MG63 (cell line): ENCODE measurements at places on chromosomes 16 and 17. TPM values are rescaled to one million over a fixed set of nuclear protein-coding genes. Genes with fewer than 3 reads are reported as not detected.

DNA sequence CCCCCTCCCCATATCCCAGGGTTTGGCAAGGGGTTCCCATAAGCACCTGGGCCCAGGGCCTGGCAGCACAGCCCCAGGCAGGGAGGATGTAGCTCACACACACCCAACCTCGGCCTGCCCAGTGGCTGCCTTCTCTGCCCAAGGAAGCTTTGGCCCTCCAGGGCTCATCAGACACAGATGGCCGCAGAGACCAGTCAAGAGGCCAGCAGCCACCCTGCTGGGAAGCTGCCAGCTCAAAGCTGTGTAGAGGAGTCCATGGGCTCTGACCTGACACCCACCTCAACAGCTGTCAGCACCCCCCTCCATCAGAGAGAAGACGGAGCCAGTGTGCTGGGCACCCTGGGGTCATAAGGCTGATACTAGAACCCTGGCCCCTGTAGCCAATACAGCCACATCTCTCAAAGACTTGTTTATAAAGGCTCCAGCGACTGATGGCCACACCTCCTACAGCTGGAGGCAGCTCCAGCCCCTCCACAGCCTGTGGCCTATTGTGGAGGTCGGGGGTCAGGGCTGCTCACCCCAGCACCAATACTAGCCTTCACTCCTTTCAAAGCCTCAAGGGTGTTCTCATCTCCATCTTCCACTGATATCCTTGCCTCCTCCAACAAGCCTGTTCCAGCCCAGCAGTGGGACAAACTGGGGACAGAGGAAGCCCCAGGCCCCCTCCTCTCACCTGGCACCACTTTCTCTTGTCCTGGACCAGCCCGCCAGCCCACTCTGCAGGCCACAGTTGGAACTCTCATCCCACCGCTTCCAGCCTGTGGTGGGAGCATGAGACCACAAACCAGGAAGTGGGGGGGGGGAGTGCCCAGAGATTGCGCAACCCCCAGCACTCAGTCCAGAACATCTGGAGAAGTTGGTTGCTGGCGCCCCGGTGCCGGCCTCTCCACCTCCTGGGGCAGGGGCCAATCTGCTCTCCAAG lies 2.2 kb upstream of the MPG start:
- DNase-seq, result peak; percentile 91

- no peak for DNase-seq
Measured at GRCh38 chr16:52460639-52461178, 86.2 kb downstream of the TOX3 start.

DNA sequence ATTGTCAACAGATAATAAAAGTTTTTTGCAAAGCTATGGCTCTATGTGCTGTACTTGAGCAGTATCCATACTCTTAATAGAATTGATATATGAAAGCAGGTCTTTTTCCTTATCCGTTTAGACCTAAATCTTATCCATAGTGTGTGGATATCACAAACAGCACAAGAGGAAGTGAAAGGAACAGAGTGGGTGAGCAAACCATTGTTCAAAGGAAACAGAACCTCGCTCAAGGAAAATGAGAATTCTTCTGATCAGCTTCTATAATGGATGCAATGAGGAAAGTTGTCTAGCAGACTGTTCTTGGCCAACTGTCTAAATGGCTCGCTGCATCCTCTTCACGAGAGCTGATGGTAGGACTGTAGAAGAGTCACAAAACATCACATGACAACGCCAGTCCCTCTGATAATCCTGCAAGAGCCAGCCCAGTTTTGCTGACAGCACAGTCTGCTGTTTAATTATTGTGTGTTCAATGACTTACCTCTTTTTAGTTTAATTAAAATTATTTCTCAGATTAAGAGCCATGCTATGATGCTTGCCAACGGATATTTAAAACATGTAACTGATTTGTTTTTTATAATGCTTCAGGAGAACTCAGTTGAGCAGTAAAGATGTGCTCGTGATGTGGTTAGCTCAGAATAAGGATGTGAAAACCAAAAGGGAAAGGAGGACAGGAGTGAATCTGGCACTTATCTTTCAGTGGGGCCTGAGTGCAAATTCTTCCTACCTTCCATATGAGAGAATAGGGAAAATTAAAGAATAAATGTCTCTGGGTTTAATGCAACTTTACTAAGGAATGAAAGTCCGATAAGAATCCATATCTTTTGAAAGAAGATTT lies 38.5 kb downstream of the WWOX start:
- no peak for DNase-seq

GRCh38 chr16:87042551-87043230 lies 274.5 kb downstream of the C16orf95 start:
- no peak for DNase-seq

DNA sequence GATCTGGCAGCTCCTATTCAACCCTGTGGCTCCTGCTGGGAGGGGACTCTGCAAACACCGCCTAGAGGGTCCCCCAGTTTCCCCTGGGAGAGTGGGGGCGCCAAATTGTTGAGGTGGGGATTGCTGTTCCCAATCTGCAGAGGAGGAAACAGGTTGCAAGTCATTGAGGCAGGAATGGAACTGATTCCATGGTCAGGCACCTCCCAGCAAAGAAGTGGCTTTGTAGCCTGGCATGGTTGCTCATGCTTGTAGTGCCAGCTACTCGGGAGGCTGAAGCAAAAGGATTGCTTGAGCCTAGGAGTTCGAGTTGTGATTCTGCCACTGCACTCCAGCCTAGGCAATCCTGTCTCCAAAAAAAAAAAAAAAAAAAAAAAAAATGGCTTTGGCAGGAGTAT lies 198 bp upstream of the PYDC1 start:
- DNase-seq, result no peak

DNA sequence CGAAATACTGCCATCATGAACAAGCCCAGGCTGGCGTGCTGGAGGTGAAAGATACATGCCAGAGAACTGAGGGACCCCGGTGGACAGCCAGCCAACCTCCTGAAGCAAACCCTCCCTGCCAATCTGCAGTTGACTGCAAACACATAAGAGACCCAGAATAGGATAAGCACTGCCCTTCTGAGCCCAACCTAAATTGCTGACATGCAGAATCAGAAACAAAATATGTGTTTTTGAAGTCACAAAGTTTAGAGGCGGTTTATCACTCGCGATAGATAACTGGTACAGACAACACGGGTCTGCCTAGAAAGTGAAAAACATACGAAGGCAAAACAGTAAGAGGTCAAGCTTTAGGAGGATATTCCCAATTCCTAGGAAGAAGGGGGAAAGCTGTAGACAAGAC lies 14.6 kb downstream of the TOX3 start:
- no peak for DNase-seq

- peak; percentile 42 for DNase-seq
Measured at GRCh38 chr17:41965694-41966462, 717 bp upstream of the CNP start.

DNA sequence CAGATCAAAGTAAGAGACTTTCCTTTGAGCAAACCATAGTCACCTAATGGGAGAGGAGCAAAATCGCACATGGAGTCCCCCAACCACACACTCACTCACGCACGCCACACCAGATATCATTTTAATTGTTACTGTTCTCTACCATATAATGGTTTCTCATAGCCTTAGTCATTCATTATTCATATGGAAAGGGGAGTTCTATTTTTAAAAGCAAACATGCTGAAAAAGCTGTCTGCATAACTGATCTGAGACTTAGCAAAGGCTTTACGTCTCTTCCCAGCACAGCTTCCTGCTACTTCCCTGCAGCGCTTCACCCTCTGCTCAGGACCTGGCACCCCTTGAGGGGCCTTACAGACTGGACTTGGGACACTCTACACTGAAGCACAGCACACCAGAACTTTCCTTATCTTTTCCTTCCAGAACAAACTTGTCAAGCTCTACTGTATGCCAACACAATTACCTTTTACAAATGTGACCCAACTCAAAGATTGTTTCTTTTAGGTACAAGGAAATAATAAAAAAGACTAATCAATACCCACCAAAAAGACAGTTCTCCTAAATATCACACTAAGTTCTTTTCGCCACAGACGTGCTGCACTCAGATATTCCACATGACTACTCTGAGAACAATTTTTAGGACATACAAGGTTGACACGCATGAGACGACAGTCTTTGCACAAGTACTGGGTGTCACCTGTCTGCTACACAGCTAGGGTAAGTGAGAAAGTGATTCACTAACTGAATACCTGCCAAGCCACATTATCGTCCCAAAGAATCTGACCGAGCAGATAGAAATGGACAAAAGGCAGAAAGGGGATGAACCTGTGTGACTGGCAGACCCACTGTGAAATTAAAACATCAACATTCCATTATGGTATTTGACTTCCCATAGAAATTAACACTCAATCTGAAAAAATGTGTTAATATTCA lies 21.5 kb downstream of the SRP68 start:
- no peak for DNase-seq

GRCh38 chr17:1709971-1710806 lies at the start of gene TLCD2:
Gene TLCD2 (minus strand): TSS chr17:1710377. CDS start chr17:1710242, 135 bp downstream.
- peak; percentile 70 for DNase-seq

GRCh38 chr16:56422896-56423441 lies 2.4 kb downstream of the AMFR start:
- no peak for DNase-seq

DNA sequence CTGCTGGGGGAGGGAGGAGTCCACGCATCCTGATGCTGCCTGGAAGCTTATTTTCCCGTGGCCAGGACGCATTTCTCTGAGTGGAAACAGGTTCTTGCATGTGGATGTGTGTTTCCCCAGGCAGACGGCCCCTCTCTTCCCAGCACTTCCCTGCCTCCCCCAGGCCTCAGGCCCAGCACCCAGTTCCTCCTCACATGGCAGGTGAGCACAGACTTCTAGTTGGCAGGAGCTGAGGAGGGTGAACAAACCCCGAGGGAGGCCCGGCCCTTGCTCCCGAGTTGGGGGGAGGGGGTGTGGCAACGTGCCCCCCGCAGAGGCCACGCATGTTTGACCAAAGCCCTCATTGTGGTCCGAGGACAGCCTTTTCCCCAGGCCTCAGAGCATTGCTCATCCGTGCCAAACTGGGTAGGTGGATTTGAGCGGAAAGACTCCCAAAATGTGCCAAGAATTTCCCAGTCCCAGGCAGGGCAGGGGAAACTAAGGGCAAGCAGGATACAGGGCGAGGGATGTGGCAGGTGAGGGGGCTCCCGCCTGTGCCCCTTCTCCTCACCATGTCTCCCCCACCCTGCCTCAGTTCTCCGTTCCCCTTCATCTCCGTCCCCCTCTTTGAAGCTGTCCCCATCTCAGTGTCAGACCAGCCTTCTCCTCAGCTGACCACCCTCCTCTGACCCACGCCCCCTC lies 1.5 kb upstream of the SPEM1 start:
- DNase-seq, result no peak

GRCh38 chr16:4900036-4900435 lies 36.9 kb downstream of the PPL start:
- peak; percentile 22 for DNase-seq

DNA sequence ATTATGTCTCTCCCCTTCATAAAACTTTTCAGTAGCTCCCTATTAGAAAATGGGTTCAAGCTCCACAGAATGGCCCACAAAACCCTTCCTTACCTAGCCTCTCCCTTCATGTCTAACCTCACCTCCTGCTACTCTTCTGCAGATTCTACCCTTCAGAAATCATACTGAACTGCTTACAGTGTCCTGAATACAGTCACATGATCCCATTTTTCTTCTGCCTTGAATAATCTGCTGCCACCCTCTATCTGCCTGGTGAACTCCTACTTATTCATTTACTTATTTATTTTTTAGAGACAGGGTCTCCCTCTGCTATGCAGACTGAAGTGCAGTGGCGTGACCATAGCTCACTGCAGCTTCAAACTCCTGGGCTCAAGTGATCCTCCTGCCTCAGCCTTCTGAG lies 15.0 kb downstream of the LASP1NB start:
- DNase-seq, result no peak

GRCh38 chr16:4123616-4124300 lies 7.5 kb upstream of the ADCY9 start:
- DNase-seq, result peak; percentile 67

GRCh38 chr16:25270577-25270976 lies 12.9 kb upstream of the ZKSCAN2 start:
- DNase-seq, result no peak

DNA sequence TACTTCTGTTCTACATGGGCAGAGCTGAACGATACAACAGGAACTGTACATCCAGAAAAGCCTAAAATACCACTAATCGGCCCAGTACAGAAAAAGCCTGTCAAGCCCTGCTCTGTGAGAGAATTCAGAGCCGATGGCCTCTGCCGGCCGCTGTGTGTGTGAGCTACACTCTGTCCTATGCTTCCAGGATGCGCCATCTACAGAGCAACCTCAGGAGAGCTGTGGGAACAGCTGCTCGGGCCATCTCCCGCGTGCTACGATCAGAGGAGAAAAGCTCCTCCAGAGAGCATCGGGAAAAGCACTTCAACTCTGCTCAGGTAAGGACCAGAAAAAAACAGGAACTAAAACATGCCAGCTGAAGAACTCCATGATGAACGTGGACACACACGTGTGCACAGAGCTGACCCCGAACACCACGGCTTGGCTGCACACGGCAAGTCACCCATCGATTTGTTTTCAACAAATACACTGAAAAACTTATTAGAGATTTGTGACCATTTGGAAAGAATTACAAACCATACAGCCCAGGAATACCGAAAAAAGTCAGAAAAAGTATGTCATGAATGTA lies 115.9 kb downstream of the ANKRD11 start:
- no peak for DNase-seq

GRCh38 chr16:28003021-28003865 lies 60.3 kb downstream of the GSG1L start:
- no peak for DNase-seq

DNA sequence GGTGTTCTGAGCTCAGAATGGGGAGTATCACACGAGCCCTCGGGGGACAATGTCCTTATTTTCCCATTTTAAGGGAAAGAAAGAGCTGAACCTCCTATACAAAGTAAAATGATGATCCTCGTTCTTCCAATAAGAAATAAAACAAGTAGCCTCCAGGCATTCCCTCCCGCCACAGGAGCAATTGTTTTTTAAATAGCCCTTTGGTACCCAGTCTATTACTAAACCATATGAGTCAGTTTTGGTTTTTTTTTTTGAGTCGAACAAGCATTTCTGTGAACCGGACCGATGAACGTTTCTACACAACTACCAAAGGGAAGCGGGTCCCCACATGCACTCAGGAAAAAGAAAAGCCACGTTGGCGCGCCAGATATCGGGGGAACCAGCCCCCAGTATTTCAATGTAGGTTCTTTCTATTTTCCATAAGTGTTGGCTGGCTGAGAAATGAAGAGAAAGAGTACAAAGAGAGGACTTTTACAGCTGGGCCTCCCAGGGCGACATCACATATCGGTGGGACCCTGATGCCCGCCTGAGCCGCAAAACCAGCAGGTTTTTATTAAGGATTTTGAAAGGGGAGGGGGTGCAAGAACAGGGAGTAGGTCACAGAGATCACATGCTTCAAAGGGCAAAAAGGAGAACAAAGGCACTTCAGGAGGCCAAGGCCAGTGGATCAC lies 3.8 kb upstream of the DCXR start:
- no peak for DNase-seq

The ABCA8 gene
- 1.8 and 10.0 TPM in 2 replicates for total RNA-seq

The ABCC1 gene
- 35.8 and 48.0 TPM in 2 replicates for total RNA-seq

The KRT33A gene
- total RNA-seq, result not detected in 2 replicates
